ENCODE measurements at places on chromosomes 4 and X.

DNA sequence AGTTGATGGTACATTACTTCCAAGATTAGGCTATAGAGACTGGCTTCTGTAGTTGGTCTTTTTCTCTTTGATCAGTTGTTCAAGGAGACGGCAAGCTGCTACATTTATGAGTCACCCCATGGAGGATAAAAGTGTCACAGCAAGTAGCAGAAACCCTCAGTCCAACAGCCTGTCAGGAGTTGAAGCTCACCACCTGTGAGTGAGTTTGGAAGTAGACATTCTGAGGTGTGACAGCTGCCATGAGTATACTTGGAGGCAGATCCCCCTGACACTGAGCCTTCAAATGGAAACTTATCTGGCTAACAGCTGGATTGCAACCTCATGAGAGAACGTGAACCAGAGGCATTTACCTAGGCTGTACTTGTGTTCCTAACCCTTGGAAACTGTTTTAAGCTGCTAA lies 68.0 kb downstream of the CCNG2 start:
- DNase-seq, result no peak

DNA sequence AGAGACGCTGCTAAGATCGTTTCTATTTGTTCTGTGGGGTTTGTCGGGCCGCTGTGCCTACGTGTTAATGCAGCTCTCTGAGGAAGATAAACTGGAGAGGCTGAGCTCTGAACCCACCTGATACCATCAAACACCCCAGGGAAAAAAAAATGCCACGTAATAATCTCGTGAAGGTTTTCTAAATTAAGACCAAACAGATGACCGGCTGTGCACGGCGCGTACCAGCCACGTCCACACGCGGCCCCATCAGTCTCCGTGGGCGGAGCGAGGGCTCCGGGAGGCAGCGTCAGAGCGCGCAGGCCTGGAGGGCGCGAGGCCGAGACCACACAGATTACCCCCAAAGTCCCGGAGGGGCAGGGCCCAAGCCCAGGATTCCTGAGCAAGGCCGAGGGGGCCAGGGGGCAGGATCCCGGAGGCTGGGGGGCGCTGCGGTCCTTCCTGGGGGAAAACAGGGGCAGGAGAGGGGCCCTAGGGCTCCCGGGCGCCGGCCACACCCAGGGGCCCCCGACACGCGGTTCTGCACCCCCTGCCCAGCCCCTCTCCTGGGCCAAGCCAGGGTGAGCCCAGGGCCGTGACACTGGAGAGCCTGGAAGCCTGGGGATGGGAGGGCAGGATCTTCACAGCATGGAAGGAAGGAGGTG lies 91.9 kb downstream of the FAM53A start:
- DNase-seq, result no peak

- DNase-seq, result no peak
These were observed 1073.7 kb downstream of the PCDH7 start for GRCh38 chr4:31793907-31794306.

- DNase-seq, result no peak
These were observed 4.1 kb downstream of the PPA2 start for GRCh38 chr4:105469736-105470135.

GRCh38 chr4:153564630-153565525 lies 98.7 kb downstream of the TMEM131L start:
- DNase-seq, result no peak

GRCh38 chrX:16778993-16779392 lies 7.3 kb upstream of the TXLNG start:
- DNase-seq, result no peak

- peak; percentile 68 for DNase-seq
These were observed 32.4 kb downstream of the SPANXN4 start for GRCh38 chrX:143058120-143058519.

- peak; percentile 14 for DNase-seq
These were observed 1995.9 kb downstream of the C4orf33 start for GRCh38 chr4:131091896-131092295.

- DNase-seq, result no peak
These were observed 2.9 kb downstream of the GDI1 start for GRCh38 chrX:154439841-154440240.

DNA sequence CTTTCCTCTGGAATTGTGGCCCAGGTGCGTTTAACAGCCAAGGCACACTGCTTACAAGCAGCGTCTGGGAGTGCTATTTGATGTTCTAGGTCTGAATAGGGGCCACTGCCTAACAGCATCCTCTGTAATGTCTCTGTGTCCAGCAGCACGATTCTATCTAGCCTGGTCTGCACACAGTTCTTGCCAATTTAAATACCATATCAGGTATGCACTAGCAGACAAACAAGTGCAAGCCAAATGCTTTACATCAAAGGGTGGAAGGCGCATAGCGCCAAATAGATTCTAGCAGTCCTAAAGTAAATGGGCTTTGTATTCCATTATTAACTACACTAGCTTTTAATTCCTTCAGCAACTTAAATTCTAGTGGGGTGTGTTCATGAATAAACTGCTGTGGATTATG lies 15.8 kb upstream of the UGDH start:
- no peak for DNase-seq

- DNase-seq, result no peak
These were observed 136.8 kb downstream of the CHRNA9 start for GRCh38 chr4:40471923-40472322.

DNA sequence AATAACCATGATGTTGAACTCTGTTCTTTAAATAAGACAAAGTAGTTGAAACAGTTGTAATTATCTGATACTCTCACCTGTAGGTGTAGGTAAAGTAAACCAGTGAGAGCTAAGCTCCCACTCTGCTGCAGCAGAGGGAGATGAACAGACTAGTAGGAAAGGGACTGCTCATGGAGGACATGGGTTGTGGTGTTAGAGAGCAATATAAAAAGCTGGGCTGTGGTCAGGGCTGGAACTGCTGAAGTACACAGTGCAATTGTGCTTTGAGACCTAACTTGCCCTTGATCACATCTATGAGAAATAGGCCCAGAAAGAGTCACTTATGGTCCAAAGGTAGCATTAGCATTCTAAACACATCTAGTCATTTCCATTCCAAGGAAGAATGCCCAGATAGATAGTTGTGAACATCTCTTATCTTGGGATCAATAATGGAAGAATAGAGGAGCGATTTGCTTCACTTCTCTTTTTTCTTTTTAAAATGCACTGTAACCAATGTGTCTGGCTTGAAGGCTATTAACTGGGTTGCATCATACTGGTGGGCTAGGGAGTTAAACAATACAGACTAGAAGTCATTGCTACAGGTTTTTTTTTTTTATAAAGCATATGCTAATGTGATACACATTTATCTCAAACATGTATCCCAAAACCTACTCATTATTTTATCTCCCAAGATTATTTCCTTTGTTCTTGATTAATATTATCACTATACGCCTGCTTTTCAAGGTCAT lies 251.3 kb upstream of the CENPE start:
- DNase-seq, result no peak

- DNase-seq, result no peak
These were observed 34.6 kb upstream of the FRAS1 start for GRCh38 chr4:78022517-78022916.

- DNase-seq, result no peak
These were observed 10.2 kb upstream of the GRPEL1 start for GRCh38 chr4:7078025-7078424.

DNA sequence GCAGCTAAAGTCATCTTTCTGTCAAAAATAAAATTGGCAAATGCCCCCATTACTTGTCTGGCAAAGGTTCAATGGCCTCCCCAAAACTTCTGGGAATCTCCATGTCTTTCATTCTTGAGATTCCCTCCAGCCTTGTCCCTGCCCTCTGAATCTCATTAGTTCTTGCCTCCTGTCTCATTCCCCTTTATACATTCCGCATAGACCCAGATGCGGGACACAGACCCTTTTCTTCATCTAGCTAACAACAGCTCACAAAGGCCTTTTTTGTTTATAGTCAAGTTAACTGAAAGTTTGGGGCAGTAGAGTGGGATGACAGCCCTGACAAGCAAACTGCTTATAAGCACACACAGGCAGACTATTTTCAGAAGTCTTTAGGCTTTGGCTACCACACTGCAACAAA lies 306.1 kb upstream of the FAM241A start:
- DNase-seq, result no peak

GRCh38 chr4:114217150-114217817 lies 237.8 kb upstream of the ARSJ start:
- DNase-seq, result no peak

- no peak for DNase-seq
These were observed 63.7 kb upstream of the ESX1 start for GRCh38 chrX:104318330-104319009.

- DNase-seq, result no peak
These were observed 16.4 kb upstream of the PGRMC2 start for GRCh38 chr4:128303986-128304385.

DNA sequence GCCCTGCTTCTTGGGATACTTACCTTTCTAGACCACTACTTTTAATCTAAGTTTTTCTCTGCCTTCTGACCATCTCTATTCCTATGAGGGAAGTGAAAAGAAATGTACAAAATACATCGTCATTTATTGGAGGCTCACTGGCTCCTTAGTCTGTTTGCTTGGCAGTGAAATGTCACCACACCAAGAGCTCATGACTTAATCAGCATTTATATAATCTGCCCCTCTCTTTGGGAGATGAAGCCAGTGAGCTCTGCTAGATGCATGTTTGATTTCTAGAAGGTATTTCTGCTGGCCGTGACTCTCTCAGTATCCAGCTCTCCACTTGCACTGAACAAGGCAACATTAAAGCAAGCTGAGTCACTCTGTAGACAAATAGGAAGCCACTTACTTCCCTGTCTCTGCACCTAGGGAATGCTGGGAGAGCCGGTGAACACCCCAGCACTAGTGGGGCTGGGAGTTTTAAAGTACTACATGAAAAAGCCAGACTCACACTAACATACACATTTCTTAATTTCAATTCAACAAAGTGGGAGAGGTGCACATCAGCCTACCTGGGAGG lies 79.1 kb downstream of the MID1IP1 start:
- no peak for DNase-seq

GRCh38 chrX:53445977-53446376 lies 11.8 kb upstream of the HSD17B10 start:
- DNase-seq, result no peak
